ENCODE measurements at places on chromosomes 5 and 9.

GRCh38 chr5:6814816-6815215, 101.6 kb downstream of the TENT4A start:
- DNase-seq = no peak

DNA sequence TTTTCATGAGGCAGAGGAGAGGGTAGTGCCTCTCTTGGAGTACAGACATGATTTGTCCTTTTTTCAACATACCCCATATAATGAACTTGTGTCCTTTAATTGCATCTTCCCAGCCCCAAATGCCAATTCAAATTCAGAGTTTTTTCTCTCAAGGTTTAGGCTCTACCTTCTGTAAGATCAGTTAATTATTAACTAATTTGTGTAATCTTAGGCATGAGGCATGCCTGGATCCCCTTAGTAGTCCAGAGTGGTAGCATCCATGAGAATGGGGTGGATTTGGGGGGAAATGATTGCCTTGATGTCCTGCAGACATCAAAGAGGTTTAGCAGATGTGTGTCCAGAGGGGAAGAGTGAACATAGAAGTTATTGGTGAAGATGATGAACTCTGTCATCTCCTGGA, 533.3 kb downstream of the LRRC70 start:
- DNase-seq = no peak

- DNase-seq = no peak
Measured at GRCh38 chr5:40399349-40399748, 280.4 kb upstream of the PTGER4 start.

- DNase-seq = no peak
Measured at GRCh38 chr5:1936413-1936812, 53.7 kb upstream of the IRX4 start.

DNA sequence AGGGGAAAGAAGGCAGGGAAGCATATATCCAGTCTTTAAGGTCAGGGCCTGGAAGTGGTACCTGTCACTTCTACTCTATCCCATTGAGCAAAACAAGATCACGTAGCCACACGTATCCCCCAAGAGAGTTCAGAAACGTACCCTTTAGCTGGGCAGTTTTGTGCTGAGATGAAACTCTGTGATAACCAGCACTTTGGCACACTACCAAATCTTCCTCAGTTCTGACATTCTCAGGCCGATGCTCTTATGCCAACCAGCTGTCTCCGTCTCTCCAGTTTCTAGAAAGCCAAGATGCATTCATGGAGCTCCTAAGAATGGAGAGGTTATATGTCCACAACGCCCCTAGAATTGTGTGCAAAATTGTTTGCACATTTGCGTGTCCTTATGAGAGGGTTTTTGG, 176.6 kb upstream of the MSX2 start:
- DNase-seq = no peak

- no peak for DNase-seq
Measured at GRCh38 chr5:36441280-36441679, 139.6 kb upstream of the RANBP3L start.

GRCh38 chr9:13352451-13352979, 73.0 kb upstream of the MPDZ start:
- no peak for DNase-seq

DNA sequence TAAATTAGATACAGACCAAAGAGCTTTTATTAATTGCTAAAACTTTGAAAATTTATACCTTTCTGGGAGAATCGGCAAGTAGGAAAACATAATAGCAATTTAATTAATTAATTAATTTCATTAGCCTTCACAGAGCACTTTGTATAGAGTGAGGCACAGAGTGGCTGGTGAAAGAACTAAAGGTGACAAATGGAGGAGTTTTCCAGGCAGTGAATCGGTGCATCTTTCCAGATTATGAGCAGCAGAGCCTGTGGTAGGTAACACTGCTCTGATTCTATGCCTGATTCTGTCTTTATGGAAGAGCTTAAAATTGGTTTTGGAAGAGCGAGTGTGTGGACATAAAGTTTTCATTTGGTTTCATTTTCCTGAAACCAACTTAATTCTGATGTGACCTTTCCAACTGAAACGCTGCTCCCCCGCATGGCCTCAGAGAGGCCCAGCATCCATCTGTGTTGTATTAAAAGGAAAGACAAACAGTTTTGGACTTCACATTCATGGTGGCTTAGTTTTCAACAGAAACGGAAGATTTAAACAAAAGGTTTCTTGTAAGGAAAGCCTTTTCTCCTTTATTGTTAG, 188.9 kb upstream of the RPS23 start:
- no peak for DNase-seq

GRCh38 chr9:76109953-76110352, 219.5 kb downstream of the PCSK5 start:
- no peak for DNase-seq

DNA sequence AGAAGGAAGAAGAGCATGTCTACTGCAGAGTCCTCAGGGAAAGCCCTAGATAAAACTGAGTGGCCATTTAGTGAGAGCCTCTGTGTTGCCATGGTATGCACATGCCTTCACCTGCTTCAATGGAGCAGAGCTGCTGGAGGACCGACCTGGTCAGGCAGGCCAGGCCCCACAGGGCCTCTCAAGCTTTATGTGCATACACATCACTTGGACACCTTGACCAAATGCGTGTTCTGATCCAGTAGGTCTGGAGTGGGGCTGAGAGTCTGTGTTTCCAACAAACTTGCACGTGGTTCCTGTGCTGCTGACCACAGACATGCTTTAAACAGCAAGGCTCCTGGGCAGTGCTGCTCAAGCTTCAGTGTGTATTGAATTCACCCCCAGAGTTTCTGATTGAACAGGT, 51.4 kb upstream of the SLC2A8 start:
- DNase-seq = no peak
